T-helper 2 cell (primary cell): ENCODE measurements at places on chromosomes 16 and 17.

- DNase-seq = no peak
Measured at GRCh38 chr17:48052956-48053757, 5.0 kb downstream of the NFE2L1 start.

- DNase-seq = no peak
Measured at GRCh38 chr16:25217921-25218320, 1.2 kb downstream of the AQP8 start.

DNA sequence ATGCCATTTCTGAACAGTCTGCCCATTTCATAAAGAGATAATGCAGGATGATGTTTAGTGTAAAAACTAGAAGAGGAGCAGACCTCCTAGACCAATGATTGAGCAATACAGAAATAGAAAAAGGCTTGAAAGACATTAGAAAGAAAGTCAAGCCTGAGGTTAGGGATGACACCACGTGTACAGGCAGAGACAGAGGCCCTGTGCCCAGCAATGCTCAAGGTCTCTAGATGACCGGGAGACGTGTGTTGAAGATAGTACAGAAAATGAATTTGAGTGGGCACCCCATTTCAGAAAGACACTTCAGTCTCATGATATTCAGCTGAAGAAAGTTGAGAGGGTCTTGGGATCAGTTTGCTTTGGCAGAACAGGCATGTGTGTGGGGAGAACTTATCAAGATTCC lies 5.4 kb downstream of the GID4 start:
- DNase-seq = no peak

GRCh38 chr16:8552487-8553221 lies 37.7 kb downstream of the TMEM114 start:
- no peak for DNase-seq

- no peak for DNase-seq
Measured at GRCh38 chr16:79310710-79311109, 289.8 kb downstream of the MAF start.

GRCh38 chr17:17606416-17607000 lies 15.0 kb upstream of the PEMT start:
- no peak for DNase-seq

- DNase-seq = no peak
Measured at GRCh38 chr17:40445751-40446468, 2.7 kb downstream of the IGFBP4 start.

GRCh38 chr17:67139784-67140665 lies 95.7 kb downstream of the CACNG1 start:
- no peak for DNase-seq

DNA sequence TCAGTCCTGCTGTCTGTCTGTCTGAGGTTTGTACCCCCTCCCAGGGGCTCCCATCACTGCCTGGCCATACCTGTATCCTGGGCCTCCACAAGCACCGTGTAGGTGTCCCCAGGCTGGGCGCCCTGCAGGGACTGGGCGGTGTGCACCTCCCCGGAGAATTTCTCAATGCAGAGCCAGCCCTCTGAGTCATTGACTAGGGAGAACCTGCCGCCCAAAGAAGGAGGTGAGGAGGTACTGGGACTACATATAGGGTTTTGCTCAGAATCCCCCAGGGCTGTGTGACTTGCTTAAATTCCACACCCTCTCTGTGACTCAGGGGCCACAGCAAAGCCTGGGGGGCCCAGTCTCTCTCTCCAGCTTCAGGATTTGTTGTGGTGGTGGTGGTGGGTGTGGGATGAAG lies 7.6 kb downstream of the CDH16 start:
- DNase-seq = no peak

DNA sequence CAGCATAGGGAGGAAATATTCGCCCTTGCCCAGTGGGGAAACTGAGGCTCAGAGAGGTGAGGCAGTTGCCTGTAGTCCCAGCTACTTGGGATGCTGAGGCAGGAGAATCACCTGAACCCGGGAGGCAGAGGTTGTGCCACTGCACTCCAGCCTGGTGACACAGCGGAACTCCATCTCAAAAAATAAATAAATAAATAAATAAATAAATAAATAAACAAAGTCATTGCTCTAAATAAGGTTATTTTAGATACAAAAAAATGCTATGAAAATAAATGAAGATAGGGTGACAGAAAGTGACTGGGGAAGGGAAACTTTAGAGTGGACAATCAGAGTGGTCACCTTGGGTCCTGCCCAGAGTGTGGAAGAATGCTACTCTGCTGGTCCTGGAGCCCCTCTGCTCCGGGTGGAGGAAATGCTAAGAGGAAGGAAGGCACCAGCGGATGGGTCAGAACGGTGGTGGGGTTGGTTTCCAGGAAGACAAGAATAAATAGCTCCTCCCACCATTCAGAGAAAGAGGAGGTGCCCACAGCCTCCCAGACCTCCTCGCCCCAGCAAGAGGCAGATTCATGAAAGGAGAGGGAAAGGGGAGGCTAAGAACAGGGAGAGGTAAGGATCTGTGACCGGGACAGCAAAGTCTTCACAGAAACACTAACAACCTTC lies 17.6 kb downstream of the TRPV3 start:
- DNase-seq = no peak

DNA sequence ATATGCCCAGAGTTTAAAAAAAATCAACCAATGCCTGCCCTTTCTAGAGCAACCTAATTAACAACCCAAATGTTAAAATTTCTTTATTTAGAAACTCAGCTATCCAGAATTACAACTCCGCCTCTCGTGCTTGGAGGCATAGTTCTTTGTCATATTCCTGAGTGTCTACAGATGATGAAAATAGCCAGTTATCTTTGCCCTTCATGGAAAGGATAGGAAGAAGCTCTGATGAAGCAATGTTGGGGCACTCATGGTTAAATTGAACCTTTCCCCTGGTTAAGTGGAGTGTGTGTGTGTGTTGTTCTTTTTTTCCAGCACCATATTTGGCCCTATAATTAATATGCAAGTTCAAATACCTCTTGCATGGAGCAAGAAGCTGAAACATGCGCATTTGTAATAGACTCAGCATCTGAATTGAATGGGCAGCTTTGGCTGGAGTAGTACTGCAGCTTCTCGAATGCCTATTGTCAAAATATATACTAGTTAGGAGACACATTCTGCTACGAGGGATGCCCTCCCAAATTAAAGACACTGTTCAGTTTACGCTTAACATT lies 506.2 kb downstream of the WWOX start:
- DNase-seq = no peak

- no peak for DNase-seq
Measured at GRCh38 chr16:66382171-66382965, 15.9 kb downstream of the CDH5 start.

GRCh38 chr17:44038604-44039011 lies 23.8 kb upstream of the TMEM101 start:
- DNase-seq = no peak

DNA sequence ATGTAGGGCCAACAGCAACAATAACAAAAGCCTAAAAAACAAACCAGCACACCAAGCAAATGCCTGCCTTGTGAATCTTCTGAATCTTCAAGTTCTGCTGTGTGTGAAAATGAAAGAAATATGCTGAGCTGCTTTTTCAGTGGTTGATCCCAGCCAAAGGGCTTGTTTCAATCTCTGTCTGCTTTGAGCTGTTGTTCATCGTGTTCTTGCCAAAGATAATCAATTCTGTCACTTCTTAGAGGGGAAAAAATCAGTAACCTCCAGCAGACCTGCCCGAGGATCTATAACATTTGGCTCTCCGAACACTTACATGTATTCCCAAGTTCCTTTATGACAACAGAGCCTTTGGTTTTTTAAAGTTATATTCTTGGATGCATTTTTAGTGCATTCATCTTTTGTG lies 65.9 kb downstream of the VPS35L start:
- DNase-seq = no peak

- DNase-seq = no peak
Measured at GRCh38 chr17:50392621-50393020, 4.7 kb downstream of the LRRC59 start.

DNA sequence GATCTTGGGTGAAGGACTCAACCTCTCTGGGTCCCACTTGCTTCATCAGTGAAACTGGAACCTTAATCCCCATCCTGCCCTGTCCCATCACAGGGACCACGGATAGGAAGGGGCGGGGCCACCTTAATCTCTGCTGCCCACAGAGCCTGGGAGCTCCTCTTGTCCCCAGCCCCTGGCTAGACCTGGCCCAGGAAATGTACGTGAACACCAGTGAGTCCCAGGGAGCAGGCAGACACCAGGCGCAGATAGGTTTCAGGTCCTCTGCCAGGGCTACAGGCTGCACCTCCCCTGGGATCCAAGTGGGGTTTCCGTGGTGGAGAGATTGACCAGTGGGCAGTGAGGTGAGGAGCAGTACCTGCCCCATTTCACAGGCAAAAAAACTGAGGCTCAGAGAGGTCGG lies 21.0 kb downstream of the RAB11FIP4 start:
- DNase-seq = no peak

GRCh38 chr16:75301804-75302203 lies 50.4 kb upstream of the BCAR1 start:
- no peak for DNase-seq

GRCh38 chr17:66830451-66830850 lies 4.5 kb upstream of the CACNG5 start:
- no peak for DNase-seq

DNA sequence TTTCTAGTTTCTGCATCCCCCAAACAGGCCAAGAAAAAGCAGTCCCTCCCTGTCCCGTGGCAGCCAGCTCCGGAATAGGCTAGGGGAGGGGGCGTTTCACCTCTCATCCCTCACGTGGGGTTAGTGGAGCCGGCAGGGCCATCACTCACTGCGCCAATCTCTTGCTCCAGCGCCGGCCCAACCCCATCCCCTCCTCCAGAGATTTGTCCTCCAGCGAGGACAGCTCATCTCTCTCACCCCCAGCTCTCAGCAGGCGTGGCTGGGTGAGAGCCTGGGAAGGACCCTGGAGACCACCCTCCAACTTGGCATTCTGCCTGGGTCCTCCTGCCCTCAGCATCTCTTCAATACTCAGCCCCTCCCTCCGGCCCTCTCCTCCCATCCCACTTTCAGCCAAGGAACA lies 74.1 kb downstream of the TMEM132E start:
- no peak for DNase-seq

GRCh38 chr17:45131616-45132319 lies 547 bp downstream of the PLCD3 start:
- peak; percentile 42 for DNase-seq

DNA sequence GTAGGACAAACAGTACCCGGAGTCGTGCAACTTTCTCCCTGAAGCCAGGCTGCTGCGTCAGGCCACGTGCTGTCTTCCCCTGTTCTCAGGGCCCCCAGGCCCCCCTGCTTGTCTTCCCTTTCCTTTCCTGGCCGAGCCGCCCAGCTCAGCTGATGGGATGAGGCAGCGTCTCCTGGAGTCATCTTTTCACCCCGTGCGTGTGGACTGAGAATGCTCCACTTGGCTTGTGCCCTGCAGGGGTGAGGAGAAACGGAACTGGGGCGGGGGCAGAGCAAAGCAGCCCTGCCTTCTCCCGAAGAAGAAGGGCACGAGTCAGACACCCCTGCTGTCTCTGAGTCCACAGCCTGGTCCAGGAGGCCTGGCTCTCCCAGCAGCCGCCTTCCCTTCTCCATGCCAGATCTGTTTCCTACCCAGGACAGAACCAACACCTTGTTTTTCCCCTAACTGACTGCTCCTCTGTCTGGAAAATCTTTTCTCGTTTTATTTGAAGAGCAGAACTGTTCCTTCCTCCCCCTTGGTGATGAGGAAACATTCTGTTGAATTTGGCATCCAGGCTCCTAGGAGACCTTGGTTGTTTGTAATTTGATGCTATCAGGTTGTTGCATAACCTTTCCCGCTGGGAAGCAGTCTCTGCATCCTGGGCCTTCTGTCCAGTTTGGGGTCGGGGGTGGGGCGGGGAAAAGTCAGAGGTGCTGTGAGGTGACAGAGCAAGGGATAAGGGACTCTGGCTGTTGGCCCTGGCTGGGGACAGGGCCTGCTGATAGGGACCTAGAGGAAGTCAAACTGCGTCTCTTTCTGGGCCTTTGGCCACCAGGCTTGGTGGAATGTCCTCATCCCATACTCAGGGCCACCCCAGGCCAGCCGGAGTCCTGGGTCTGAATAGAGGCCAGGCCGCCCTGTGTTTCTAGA lies 78.8 kb downstream of the WIPI1 start:
- no peak for DNase-seq

DNA sequence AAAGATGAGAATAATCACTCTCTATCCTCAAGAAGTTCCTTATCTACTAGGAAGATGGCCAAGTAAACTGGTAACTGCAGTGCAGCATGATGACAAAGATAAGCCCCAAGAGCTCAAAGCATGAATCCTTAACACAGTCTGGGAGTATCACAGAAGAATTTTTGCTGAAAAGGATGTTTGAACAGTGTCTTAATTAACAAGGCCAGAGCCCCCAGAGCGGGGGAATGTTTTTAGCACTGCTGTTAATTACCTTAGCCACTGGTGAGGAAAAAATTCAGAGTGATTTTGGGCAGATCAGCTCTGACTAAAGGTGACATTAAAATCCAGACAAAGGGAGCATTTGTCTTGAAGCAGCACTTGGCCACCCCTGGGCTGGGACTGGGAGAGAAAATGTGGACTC lies 30.1 kb downstream of the ADAMTS18 start:
- no peak for DNase-seq

- DNase-seq = no peak
Measured at GRCh38 chr17:58250344-58251011, 12.1 kb downstream of the LPO start.

DNA sequence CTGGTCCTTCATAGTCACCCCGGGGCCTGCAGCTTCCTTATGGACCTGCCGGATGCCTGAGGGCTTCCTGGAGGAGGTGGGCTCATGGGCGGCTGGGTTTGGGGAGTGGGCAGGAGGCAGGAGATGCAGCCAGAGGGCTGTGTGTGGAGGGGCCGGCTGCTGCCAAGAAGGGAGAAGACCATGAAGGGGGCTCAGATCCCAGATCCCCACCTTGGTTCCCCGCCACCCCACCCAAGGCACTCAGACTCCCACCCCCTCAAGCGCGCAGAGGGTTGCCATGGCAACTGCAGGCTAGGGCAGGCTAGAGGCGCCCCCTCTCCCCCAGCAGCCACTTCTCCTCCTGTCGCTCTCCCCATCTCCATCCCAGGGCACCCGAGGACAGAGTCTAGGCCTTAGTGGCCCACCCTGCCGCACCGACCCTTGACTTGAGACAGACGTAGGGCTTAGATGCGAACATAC lies 104.5 kb downstream of the CRLF3 start:
- no peak for DNase-seq

- DNase-seq = no peak
Measured at GRCh38 chr17:52751051-52751450, 592.5 kb upstream of the CA10 start.

- DNase-seq = no peak
Measured at GRCh38 chr16:79535130-79535529, 65.4 kb downstream of the MAF start.
